ENCODE measurements at places on chromosomes 2 and 18.

GRCh38 chr2:238256594-238257104 is 16.8 kb upstream of the HES6 start:
- DNase-seq, result peak; percentile 78

- no peak for DNase-seq
These were observed 309.0 kb upstream of the MEIS1 start for GRCh38 chr2:66125951-66126350.

DNA sequence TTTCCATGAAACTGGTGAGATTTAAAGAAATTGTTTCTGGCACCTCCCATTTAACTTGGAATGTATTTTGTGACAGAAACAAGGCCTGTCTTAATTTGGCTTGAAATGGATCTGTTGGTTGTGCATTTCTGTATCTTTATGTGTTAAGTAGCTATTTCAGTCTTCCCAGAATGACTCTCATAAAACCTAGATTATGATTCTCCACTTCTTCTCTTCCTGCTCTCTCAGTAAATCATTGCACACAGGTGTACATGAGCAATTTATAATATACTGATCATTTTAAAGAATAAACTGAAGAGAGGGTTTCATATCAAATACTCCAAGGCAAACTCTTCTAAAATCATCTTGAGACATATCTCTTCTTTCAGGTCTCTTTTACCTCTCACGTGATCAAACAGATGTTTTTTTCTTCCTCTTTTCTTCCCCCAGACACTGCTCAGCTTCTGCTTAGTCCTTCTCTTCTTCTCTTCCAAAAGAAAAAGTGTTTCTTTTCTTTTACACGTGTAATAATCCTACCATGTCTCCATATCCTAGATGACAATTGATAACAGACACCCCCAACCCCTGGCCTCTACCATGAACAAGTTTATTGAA is 112.0 kb downstream of the PPP1R1C start:
- no peak for DNase-seq

GRCh38 chr2:226875438-226876225 is 39.8 kb downstream of the RHBDD1 start:
- no peak for DNase-seq

DNA sequence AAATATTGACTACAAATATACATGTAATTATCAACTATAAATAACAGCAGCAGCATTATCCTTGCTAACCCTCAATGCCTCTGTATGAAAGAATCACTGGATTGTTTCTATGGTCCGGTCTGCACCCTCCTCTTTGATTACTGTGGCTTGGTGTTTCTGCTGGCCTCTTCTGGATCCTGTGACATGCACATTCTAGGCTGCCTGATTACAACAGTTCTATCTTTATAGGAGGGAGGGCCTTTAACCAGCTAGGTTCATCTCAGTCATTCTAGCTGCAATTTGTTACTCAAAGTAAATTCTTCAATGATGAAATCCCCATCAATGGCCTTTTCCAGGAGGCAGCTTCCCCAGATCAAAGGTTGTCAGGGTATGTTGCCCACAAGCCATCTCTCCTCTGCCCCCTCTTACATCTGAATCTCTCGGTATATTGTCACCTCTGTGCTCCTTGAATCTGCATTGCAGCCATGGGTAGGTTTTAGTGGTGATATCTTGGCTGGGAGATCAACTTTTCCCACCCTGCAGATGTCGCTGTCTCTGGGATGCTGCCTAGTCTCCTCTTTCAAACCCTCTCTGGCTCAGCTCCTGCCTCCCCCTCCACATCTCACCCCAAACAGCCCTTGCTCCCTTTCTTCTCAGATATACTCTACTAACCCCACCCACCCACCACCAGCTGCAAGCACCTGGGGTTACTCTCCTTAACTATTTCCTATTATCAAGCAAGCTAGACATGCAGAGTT is 106.2 kb upstream of the BZW1 start:
- DNase-seq, result no peak
